T-helper 9 cell (primary cell): ENCODE measurements at places on chromosomes 6 and 20.

- DNase-seq: no peak
Measured at GRCh38 chr6:36155662-36156061, 25.3 kb downstream of the MAPK13 start.

DNA sequence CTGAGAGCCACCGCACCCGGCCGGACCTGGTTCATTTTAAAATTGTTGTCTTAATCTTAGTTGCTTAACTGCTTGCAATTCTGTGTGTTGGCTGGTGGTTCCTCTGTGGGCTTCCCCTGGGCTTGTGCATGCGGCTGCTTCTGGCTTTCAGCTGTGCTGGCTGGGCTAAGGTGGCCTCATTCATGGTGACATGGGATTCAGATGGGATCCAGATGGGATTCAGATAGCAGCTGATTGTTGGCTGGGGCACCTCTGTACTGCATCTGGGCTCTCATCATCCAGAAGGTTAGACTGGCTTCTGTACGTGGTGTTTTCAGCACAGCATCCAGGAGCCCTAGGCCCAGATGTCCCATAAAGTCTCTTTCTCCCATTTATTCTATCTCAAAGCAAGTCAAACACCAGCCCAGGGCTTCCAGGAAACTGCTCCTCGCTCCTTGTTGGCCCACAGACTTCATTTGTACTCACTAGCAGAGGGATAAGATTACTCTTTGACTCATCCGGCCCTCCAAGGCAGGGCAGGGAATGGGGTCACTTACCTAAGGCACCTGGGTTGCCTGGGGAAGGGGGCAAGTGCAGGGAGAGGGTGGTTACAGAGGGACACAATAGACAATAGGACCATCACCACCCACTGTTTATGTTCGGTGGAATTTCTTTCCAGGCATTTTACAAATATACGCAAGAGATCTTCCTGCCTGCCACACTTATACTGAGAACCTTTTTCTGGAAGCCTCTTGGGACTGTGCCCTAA is 10.2 kb upstream of the PEDS1 start:
- DNase-seq: no peak

GRCh38 chr6:136401749-136402148 is 112.1 kb upstream of the BCLAF1 start:
- DNase-seq: no peak

- no peak for DNase-seq
Measured at GRCh38 chr6:163289447-163289846, 125.1 kb upstream of the QKI start.

GRCh38 chr6:154258064-154258757 is 98.4 kb downstream of the IPCEF1 start:
- no peak for DNase-seq

DNA sequence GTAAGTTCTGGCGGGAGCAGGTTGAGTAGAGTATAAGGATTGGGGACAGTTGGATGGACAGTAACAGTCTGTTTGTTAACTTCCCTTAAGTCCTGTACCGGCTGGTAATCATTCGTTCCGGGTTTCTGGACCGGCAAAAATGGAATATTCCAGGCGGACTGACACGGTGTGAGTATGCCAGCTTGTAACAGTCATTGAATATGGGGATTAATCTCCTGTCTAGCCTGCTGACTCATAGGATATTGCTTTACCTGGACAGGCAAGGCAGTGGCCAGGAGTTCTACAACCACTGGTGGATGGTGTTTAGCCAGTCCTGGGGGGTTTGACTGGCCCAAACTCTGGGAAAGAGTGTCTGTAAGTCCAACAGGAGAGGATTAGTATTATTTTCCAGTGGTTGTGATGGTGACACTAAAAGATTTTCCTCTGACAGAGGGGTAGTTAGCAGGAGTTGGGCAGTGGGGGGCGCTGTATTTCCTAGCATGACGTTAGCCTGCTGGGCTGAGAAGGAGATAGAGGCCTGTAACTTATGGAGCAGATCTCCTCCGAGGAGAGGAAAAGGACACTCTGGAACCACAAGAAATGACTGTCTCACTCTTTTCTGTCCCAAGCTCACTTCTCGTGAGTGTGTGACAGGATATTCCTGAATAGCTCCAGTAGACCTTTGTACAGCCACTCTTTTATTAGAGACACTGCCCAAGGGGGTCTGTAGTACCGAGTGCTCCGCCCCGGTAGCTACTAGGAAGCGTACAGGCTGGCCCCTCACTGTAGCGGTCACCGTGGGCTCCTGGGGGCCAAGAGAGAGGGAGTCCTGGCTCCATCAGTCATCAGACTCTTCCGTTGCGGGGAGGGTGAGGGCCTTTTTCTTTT is 152.2 kb downstream of the TRIM27 start:
- DNase-seq: no peak

DNA sequence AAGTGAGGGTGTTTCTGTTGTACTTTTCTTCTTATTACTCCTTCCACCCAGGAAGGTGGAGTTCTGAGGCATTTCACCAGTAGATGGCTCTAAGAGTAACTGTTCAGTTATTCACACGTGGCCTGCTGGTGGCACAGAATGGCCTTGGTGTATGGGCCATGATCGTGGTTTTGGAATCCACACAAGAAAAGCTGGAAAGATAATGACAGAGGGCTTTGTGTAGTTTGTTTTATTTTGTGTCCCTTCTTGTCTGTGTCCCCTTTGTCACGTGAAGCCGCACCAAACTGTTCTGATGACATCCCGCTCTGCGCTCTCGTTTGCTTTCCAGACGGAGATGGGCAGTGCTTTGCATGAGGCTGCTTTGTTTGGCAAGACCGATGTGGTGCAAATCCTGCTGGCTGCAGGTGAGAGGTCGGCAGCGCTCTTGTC is 93.4 kb downstream of the ANKS1A start:
- DNase-seq: no peak

DNA sequence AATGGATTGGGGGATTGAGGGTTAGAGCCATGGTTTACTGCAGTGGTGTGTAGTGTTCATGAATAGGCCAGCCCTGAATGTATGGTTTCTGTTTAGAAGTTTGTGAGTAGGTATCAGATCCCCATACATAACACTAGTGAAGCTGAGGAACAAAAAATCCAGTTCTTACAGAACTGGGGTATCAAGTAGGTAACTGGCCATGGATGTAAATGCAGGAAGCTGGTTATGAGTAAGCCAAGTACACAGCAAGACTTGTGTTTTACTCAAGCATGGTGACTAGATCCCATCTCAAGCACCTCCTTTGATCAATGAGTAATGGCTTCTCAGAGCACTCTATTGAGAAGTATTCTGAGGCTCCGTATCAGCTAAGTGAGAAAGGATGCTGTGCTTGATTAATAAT is 613.7 kb upstream of the FLRT3 start:
- DNase-seq: no peak

- DNase-seq: no peak
Measured at GRCh38 chr6:3230256-3230882, 2.9 kb upstream of the TUBB2B start.

DNA sequence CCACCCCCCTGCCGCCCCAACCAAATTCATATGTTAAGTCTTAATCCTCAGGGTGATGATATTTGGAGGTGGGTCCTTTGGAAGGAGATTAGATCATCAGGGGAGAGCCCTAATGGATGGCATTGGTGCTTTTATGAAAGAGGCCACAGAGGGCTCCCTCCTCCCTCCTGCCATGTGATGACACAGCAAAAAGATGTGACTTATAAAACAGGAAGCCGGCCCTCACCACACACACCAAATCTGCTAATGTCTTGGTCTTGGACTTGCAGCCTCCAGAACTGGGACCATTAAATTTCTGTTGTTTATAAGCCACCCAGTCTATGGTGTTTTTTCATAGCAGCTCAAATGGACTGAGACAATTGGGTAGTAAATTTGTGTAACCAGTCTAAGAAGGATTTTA is 176.3 kb downstream of the ADGRG6 start:
- DNase-seq: no peak

- DNase-seq: no peak
Measured at GRCh38 chr6:158516098-158516497, 43.8 kb upstream of the TMEM181 start.

- DNase-seq: no peak
Measured at GRCh38 chr6:157991067-157991432, 9.4 kb downstream of the SYNJ2 start.

GRCh38 chr6:136673571-136673970 is 118.7 kb downstream of the MAP3K5 start:
- no peak for DNase-seq

- no peak for DNase-seq
Measured at GRCh38 chr20:43294031-43294430, 104.3 kb upstream of the PTPRT start.

GRCh38 chr20:37504404-37505096 is 16.5 kb upstream of the NNAT start:
- DNase-seq: no peak

DNA sequence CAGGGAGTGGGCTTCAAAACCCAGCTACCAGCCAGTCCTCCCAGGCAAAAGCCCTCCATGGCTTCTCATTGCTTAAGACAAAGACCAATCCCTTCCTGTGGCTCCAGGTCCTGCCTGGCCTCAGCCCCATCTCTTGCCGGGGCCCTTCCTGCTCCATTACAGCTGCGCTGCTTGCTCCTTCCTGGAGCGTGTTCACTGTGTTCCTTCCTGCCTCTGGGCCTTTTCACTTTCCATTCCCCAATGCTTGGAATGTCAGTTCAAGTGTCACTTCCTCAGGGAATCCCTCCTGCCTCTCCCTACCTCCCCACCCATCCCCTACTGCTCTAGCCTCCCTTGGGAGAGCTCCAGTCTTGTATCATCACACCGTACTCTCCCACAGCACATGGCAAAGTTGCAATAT is 11.1 kb upstream of the ITPR3 start:
- no peak for DNase-seq

GRCh38 chr6:78436335-78436734 is 431.0 kb upstream of the IRAK1BP1 start:
- no peak for DNase-seq

GRCh38 chr6:3396503-3397180 is 60.2 kb downstream of the SLC22A23 start:
- no peak for DNase-seq

DNA sequence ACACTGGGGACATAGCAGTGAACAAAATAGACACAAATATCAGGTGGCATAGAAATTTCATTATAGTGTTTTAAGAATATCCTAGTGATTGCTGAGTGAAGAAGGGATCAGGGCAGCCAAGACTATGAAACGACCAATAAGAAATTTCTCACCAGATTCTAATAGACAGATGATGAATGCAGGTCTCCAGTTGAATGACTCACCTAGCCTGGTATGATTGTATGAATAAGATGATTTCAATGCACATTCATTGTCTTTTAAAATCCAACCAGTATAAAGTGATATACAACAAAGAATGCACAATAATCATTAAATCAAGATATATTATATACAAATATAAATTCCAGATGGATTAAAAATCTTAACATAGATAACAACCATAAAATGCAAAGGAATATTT is 124.5 kb upstream of the TENT5A start:
- no peak for DNase-seq

DNA sequence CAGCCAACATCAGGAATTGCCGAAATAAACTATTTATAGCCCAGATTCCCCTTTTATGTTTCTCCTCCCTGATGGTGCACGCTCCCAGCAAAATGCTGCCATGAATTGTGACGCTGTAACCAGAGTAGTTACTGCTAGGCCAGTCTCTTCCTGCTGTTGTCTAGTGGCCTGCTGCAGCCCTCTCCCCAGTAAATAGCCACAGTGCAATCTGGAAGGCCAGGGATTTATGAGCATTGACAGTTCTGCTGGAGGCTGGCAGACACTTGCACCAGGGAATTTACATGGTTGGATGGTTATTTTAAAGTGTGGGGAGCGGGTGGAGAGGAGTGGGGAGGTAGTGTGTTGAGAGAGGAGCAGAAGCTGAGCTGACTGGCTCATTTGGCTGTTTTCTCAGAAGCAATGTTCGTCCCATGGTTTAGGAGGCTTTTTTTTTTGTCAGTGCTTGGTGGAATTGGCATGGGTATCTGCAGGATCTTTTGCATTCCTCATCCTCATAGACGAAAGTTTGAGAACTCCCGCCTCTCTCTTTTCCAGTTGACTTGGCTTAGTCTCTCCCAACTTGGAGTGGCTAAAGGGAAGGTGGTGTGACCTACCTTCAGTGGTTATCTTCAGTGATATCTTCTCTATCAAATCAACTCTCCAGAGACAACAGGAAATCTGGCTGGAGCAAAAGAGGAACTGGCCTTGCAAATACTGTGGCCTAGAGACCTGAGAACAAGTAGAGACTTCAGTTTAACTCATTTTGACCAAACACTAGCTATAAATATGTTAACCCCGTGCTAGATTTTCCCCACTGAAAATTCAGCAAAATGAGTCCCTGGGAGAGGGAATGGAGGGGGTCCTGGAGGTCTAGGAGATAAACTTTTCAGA is 99.3 kb upstream of the VSTM2L start:
- DNase-seq: no peak

DNA sequence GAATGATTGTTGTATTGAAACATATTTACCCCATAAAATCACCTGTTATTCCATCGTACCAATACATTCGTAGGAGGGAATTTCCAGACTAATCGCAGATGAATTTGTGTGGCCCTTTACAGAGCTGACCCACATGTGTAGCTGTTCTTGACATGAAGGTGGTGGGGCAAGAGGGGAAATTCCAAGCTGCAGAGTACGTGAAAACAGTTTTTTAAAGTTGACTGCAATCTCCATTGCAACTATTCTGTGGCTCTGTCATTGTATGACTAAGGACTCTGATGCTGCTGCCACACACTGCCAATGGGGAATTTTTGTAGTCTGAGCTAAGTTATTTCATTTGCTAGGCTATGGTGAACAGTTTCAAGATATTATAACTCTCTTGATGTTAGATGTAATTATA is 46.4 kb upstream of the ADTRP start:
- no peak for DNase-seq

GRCh38 chr6:45420909-45421708 is 43.4 kb upstream of the SUPT3H start:
- DNase-seq: no peak

DNA sequence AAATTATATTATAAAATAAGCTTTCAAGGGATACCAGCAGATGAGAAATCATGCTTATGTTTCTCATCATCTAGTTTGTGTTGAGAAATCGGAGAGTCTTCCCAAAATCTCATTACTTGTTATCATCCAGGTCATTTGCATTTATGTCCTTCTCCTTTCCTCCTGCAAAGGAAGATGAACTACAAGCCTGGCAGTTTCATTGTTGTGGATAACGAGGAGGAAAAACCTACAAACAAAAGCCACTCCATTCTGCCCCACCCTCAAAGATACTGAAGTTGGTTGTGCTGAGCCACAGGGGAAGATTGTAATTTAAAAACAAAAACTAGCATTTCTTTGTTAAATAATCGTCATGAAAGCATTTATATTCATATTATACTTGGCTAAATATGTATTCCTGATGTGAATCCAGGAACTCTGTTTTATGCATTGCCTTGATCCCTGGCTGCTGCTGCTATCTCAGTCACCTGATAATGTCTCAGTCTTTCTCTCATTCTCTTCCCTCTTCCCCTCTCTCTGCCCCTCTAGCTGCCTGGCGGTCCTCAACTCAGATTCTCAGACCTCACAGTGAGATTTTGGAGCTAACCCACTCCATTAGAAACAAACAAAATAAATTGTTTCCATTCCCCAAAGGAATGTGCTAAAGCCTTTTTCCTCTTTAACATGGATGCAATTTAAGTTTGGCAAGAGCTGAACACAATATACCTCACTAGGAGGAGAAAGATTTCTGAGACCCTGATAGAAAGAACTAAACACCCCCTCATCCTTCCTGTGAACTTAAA is 185.3 kb downstream of the ADAT2 start:
- DNase-seq: no peak
